ENCODE measurements at places on chromosomes 6 and 20.
A peak's percentile ranks its signal among the peaks of the same experiment; 100 is the strongest.

DNA sequence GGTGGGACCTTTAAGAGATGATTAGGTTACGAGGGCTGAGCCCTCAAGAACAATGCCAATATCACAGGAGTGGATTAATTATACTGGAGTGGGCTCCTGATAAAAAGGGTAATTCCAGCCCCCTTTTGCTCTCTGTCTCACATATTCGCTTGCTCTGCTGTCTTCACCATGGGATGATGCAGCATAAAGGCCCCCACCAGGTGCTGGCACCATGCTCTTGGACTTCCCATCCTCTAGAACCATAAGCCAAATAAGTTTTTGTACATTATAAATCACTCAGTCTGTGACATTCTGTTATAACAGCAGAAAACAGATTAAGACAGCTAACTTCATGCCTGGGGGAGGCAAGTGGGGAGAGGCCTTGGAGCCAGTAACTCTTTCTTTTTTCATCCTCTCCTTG is 9.8 kb upstream of the SNRPB start:
- H3K4me1 ChIP-seq: no peaks in the 10 kb centered on the region
- H3K36me3 ChIP-seq: peaks cover 21% of the 10 kb centered on the region
- no peak for DNase-seq

DNA sequence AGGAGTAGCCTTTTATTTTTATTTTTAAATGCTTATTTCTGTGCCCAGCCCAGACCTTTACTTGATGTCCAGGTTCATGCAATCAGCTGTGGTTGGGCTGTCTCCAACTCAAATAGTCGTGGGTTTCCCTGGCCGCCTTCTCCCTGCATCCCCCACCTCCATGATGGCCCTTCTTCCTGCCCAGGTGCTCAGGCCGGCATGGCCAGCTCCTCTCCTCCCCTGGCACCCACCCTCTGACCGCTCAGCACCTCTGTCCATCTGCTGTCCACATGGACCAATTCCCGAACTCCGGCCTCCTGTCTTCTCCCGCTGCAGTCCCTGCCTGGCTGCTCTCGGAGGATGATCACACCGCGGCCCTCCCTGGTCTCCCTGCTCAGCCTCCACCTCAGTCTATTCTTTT is 81.2 kb upstream of the SULF2 start:
- H3K36me3 ChIP-seq: no peaks in the 10 kb centered on the region
- H3K27me3 ChIP-seq: no peaks in the 10 kb centered on the region
- no peak overlapping the region for H3K4me3 ChIP-seq
- DNase-seq: no peak

GRCh38 chr20:13681248-13682125 is 42.8 kb upstream of the TASP1 start:
- DNase-seq: no peak
- H3K4me3 ChIP-seq: no peak overlapping the region
- no peaks in the 10 kb centered on the region for H3K36me3 ChIP-seq

DNA sequence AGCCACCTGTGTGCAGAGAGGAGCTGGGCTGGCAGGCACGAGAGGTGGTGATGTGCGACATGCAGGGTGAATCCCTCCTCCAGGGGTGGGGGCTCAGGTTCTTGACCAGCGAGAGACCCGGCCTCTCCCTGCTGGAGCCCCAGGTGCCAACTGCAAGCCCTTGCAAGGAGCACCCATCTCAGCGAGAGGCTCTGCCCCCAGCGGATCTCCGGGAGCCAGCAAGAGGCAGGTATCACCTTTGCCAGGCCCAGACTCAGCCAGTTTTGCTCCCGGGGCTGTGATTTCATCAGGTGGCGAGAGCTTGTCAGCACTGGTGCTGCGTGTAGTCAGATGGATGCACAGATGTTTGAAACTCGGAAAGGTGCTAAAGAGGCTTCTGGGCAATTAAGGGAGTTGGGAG is 87.7 kb downstream of the TFAP2C start:
- H3K4me3 ChIP-seq: no peak overlapping the region
- no peaks in the 10 kb centered on the region for H3K36me3 ChIP-seq
- no peaks in the 10 kb centered on the region for H3K4me1 ChIP-seq
- no peak overlapping the region for H3K27ac ChIP-seq
- no peak for DNase-seq

DNA sequence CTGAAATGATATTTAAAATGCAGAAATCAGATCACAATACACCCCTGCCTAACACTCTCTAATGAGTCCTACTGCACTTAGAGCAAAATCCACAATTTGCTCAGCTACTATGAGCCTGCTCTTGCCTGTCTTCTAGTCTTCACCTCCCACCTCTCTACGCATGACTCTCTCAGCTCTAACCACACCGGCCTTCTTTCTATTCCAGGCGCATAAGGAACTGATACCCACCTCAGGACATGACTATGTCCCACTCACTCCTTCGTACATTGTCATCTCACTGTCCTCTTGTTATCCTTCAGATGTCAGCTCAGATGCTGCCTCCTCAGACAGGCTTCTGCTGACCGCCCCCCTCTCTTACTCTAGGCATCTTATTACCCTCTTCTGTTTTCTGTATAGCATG is 201.0 kb upstream of the FLRT3 start:
- no peak overlapping the region for H3K27ac ChIP-seq
- H3K4me3 ChIP-seq: no peak overlapping the region
- no peaks in the 10 kb centered on the region for H3K36me3 ChIP-seq
- DNase-seq: no peak
- H3K4me1 ChIP-seq: no peaks in the 10 kb centered on the region

- no peaks in the 10 kb centered on the region for H3K4me1 ChIP-seq
- no peaks in the 10 kb centered on the region for H3K27me3 ChIP-seq
- no peaks in the 10 kb centered on the region for H3K36me3 ChIP-seq
- DNase-seq: no peak
- no peak overlapping the region for H3K4me3 ChIP-seq
Measured at GRCh38 chr20:57948180-57948955, 238.6 kb upstream of the PMEPA1 start.

DNA sequence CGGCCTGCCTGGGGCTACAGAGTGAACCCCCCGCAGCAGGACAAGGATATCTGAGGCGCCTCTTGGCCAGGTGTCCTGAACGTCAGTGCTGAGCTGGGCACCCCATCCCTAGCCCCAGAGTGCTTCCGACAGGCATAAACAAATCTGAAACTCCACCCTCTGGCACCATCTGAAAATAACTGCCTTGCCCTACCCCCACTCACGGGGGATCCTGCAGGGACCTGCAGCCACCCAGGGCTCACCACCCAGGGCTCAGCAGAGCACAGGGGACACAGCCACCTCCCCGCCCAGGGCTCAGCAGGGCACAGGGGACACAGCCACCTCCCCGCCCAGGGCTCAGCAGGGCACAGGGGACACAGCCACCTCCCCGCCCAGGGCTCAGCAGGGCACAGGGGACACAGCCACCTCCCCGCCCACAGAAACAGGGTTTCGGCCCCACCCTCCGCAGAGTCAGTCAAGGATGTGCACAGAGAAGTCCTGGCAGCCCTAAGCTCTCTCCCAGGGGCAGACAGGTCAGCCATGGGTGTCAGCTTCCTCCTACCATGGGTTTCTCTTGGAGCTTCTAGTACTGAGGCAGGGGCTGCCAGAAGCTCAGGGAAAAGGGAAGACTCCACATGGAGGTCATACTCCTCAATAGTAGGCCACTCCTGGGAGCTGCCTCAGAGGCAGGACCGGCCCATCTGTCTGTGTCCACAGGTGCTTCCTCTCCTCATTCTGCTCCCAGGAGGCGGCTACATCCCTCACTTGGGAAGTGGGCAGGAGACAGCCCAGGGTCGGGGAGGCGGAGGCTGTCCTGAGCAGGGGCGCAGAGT is 4.6 kb downstream of the UCKL1 start:
- peaks cover 74% of the 10 kb centered on the region for H3K4me1 ChIP-seq
- H3K27me3 ChIP-seq: no peaks in the 10 kb centered on the region
- H3K27ac ChIP-seq: peak overlapping the region; percentile 87
- H3K36me3 ChIP-seq: no peaks in the 10 kb centered on the region
- DNase-seq: peak; percentile 42

DNA sequence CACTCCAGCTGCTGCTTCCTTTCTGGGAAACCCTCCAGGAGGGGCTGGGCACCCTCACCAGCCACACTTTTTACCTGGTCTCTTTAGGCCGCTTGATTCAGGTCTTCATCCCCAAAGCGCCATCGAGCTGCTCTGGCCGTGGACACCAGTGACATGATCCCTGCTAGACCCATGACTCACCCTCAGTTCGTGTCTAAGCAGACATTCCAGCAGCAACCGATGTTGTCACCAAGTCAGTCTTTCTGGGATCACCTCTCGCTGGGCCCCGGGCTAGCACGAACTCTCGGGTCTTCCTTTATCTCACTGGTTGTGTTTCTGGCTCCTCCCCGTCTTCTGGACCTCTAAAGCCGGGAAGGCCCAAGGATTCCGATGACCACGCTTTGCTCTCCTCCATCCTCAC is 43.0 kb upstream of the GPR31 start:
- no peak overlapping the region for H3K4me3 ChIP-seq
- no peaks in the 10 kb centered on the region for H3K4me1 ChIP-seq
- H3K27me3 ChIP-seq: no peaks in the 10 kb centered on the region
- H3K27ac ChIP-seq: no peak overlapping the region
- DNase-seq: no peak

GRCh38 chr6:72553531-72554511 is 68.0 kb upstream of the KCNQ5 start:
- DNase-seq: no peak
- no peak overlapping the region for H3K4me3 ChIP-seq
- no peaks in the 10 kb centered on the region for H3K36me3 ChIP-seq
- no peaks in the 10 kb centered on the region for H3K4me1 ChIP-seq
- H3K27ac ChIP-seq: no peak overlapping the region

- no peaks in the 10 kb centered on the region for H3K27me3 ChIP-seq
- H3K27ac ChIP-seq: no peak overlapping the region
- H3K36me3 ChIP-seq: no peaks in the 10 kb centered on the region
- H3K4me3 ChIP-seq: no peak overlapping the region
Measured at GRCh38 chr20:11564491-11564890, 353.2 kb upstream of the BTBD3 start.

DNA sequence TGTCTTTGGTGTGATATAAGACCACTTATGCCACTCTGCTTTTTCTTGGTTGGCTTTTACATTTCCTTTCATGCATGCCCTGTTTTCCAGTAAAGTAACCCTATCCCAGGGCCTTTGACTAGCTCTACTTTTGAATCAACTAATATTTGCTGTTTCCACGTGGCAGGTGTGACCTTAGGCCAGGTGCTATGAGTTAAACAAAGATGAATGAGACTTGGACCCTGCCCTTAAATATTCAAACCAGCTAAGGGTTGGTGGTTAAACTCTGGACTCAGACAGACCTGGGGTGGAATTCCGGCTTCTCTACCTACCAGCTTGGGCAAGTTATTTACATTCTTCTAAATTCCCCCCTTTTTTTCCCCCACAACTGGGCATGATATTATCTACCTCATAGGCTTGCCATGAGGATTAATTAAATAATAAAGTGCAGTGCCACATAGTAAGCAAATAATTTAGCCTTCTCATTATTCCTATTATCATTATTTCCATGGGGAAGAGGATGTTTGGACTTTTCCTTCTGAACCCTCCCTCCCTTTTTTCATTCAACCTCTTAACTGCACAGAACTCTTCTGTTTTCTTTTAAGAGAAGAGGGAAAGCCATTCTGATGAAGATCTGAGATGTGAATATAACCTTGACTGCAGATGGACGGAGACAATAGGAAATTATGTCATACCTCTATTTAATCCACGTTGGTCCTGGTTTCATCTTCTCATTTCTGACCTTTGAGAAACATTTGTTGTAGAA is 143.6 kb upstream of the TNFAIP3 start:
- peak overlapping the region; percentile 6 for H3K27ac ChIP-seq
- no peaks in the 10 kb centered on the region for H3K27me3 ChIP-seq
- no peak overlapping the region for H3K4me3 ChIP-seq
- no peak for DNase-seq
- no peaks in the 10 kb centered on the region for H3K36me3 ChIP-seq
- peaks cover 10% of the 10 kb centered on the region for H3K4me1 ChIP-seq

- H3K4me3 ChIP-seq: no peak overlapping the region
- H3K4me1 ChIP-seq: no peaks in the 10 kb centered on the region
- no peaks in the 10 kb centered on the region for H3K36me3 ChIP-seq
Measured at GRCh38 chr6:49852975-49853374, 13.4 kb downstream of the CRISP1 start.

GRCh38 chr6:10404107-10404798 is 10.6 kb downstream of the TFAP2A start:
- peaks cover 3% of the 10 kb centered on the region for H3K27me3 ChIP-seq
- peaks cover 15% of the 10 kb centered on the region for H3K4me1 ChIP-seq
- no peak overlapping the region for H3K27ac ChIP-seq
- H3K36me3 ChIP-seq: no peaks in the 10 kb centered on the region
- DNase-seq: peak; percentile 88
- H3K4me3 ChIP-seq: peak overlapping the region; percentile 56

DNA sequence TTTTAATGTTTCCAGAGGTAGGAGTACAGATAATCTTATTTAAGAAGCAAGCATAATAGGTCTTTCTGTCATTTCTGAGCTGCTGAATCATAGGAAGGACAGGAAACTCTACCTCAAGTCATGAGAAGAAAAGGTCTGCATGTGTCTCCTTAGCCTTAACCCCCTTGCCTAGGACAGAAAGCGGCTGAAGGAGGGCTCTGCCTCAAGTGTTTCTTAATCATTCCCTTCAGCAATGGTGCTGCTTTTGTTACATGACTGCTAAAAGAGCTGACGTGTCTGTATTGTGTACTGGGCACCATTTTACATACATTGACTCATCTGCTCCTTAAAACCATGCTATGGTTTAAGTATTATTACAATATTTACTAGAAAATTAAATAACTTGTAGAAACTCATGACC is 564.0 kb upstream of the AGPAT4 start:
- H3K36me3 ChIP-seq: no peaks in the 10 kb centered on the region
- no peaks in the 10 kb centered on the region for H3K27me3 ChIP-seq
- DNase-seq: no peak
- H3K4me1 ChIP-seq: no peaks in the 10 kb centered on the region
- H3K27ac ChIP-seq: no peak overlapping the region

- no peaks in the 10 kb centered on the region for H3K36me3 ChIP-seq
- H3K27ac ChIP-seq: no peak overlapping the region
- no peaks in the 10 kb centered on the region for H3K27me3 ChIP-seq
- H3K4me3 ChIP-seq: no peak overlapping the region
- DNase-seq: no peak
Measured at GRCh38 chr6:157222201-157222981, 100.9 kb downstream of the TMEM242 start.

DNA sequence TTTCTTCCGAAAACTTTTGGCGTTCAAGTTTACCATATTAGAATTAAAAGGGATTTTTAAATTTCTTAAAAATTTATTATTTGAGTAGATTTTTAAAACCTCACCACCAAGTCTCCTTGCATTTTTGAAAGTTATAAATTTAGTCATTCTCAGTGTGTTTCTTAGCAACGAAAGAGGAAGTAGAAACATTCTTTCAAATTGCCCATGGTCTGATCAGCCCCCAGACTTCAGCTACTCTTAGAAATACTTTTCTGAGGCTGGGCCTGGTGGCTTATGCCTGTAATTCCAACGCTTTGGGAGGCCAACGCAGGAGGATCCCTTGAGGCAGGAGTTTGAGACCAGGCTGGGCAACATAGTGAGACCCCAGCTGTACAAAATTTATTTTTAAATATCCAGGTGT is 15.1 kb upstream of the RTF2 start:
- H3K27me3 ChIP-seq: no peaks in the 10 kb centered on the region
- DNase-seq: no peak
- no peak overlapping the region for H3K4me3 ChIP-seq
- no peak overlapping the region for H3K27ac ChIP-seq
- H3K4me1 ChIP-seq: no peaks in the 10 kb centered on the region

- H3K27me3 ChIP-seq: no peaks in the 10 kb centered on the region
- no peaks in the 10 kb centered on the region for H3K36me3 ChIP-seq
- H3K27ac ChIP-seq: no peak overlapping the region
Measured at GRCh38 chr6:96499781-96500180, 21.8 kb upstream of the UFL1 start.
